ENCODE measurements at places on chromosomes 7 and 10.
A peak's percentile ranks its signal among the peaks of the same experiment; 100 is the strongest.

- DNase-seq = no peak
These were observed 407.7 kb downstream of the SH2D4B start for GRCh38 chr10:80945264-80945880.

DNA sequence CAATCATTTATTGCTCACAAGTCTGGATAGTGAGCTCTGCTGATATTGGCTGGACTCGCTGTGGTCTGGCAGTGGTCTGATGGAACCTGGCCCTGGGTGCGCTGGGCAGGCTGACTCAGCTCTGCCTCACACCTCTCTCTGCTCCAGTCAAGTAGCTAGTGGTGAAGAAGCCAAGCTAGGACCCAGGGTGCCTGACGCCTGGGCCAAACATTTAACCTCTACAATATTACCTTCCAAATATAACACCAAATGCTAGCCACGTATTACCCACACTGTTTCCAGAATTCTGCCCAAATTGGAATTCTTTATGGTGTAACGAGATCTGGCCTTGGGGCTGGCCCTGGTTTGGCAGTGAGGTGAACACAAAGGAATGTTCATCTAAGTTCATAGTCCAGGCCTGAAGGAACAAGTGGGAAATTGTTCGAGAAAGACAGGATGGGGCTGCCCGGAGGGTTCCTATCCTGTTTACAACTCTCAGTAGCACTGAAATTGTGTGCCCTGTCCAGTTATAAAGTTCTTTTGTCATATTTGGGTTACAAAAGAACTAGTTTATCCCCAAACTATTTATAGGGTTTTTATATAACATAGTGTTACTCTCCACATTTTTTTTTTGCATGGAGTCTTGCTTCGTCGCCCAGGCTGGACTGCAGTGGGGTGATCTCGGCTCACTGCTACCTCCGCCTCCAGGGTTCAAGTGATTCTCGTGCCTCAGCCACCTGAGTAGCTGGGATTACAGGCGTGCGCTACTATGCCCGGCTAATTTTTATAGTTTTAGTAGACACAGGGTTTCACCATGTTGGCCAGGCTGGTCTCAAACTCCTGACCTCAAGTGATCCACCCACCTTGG lies 16.3 kb downstream of the OR2AE1 start:
- DNase-seq = no peak

GRCh38 chr10:88598055-88598454 lies 11.5 kb downstream of the LIPJ start:
- no peak for DNase-seq

- DNase-seq = no peak
These were observed 281.9 kb downstream of the PRPF18 start for GRCh38 chr10:13868528-13869294.

DNA sequence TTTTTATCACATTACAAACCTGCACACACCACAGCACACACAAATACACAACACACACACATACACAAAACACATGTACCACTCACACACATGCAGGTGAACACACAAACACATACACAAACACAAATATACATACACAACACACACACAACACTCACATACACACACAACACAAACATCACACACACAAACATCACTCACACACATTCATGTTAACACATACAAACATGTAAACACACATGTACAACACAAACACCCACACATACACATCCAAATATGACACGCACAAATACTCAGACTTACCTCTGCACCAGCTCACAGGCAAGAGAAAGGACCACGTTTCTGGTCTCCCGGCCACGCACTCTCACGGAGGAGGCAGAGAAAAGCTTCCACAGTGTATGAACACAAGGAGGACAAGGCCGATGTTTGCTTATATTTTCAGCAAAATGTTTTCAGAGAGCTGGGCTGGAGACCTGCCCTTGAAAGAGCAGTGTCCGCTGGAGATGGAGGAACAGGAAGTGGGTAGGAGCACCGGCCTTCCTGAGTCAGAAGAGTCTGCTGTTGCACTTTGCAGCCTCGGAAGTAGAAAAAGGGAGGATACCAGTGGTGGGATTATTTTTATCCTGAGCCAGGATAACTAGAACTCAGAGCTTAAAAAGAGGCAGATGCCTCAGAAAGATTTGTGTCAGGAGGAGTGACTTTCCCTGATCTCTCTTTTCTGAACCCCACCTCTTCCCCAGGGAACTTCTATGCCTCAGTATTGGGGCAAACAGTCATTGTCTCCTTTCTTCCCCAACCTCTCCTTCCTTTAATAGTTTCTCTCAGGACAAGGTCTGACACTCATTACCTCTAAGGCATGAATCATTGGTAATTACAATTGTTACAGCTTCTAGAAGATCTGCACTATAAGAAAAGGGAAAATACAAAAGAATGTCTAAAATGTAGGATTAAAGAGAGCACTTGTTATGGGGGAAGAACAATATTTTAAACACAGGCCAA lies at the start of gene GIMAP6:
TSS of gene GIMAP6 (minus strand) at position 520 of the 999 bp plus-strand sequence. CDS start 2,243 bp downstream, outside the sequence.
- DNase-seq = no peak

DNA sequence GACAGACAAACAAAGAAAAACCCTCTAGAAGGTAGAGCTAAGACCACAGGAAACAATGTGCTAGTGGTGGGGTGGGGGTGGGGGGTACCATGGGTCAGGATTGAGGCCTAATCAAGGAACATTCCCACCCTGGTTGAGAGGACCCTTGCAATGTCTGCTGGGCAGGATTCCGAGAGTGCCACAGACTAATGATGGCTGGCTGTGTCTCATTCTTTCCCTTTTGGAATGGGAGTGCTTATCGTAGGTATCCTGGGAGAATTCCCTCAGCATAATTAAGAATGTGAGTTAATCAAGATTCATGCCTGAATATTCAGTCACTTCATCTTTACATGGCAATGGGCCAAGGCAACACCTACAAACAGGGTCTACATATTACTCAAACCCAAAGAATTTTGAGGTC lies 14.7 kb upstream of the MTPN start:
- no peak for DNase-seq

DNA sequence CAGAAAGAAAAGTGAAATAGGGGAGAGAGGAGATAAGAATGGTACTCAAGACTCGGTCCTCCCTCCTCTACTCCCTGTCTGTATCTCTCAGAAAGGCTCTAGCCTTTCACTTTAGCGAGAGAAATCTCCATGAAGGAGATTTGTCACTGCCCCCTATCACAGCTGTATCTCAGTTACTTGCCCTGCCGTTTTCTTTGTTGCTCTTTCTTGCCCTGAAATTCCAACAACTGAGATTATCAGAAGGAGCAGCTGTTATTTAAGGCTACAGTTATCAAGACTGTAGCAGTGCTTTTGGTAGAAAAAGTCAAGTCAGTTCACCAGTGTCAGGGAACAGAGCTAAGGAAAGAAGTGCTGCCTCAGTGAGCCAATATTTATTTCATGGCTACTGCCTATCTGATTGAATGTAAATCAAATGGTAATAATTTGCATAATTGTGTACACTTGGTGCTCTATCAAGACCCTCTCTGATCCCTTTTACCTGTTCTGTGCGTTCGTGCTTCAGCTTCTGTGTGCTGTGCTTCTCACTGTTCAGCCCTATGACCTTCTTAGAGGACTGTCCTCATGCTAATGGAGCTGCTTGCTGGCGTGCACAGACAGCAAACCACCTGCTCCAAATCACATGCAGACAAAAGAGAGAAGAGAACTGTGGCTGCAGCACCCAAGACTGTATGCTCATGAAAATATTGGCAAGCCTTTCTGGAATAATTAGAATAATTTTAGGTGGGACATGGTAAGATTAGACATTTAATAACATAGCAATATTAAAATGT lies 180.2 kb upstream of the FAM3C start:
- no peak for DNase-seq

- no peak for DNase-seq
These were observed 160.6 kb downstream of the GRK5 start for GRCh38 chr10:119367841-119368549.

DNA sequence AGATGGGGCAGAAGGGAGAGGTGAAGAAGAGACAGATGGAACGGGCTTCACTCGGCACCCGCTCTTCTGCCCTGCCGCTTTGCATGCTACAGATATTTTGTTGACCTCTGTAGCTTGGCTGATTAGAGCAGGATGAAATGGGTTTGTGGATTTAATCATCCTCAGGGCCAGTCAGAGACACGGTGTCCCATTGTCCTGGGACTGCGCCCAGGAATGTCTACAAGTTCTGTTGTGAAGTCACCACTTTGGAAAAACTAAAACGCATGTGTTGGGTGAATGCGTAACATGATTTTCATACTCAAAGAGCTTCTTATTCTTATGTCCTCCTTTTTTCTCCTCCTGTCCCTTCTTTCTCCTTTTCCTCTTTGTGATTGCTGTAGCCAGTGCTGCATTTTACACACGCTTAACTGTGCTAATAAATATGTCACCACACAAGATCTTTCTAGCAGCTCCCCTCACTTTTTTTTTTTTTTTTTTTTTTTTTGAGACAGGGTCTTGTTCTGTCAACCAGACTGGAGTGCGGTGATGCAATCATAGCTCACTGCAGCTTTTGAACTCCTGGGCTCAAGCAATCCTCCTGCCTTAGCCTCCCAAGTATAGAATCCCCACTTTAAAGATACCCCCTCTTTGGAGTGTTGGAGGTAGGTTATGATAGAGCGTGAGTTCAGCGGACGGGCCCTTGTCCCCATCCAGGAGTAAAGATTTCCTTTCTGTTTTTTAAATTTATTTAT lies 3.4 kb downstream of the CPA4 start:
- DNase-seq = no peak

GRCh38 chr7:119392-120163 lies 72.8 kb upstream of the FAM20C start:
- no peak for DNase-seq

DNA sequence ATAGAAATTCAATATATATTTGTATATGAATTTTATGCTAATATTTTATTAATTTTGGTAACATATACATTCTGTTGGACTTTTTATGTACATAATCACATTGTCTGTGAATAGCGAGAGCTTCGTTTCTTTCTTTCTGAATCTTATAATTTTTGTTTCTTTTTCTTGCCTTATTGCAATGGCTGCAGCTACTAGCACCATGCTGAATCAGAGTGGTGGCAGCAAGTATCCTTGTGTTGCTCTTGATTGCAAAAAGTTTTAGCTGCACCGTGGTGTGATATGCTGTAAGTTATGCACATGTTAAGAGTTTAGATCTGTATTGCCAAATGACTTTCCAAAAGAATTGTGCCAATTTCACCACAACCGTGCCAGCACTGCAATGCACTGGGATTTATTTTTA lies 32.6 kb downstream of the ELFN1 start:
- no peak for DNase-seq

DNA sequence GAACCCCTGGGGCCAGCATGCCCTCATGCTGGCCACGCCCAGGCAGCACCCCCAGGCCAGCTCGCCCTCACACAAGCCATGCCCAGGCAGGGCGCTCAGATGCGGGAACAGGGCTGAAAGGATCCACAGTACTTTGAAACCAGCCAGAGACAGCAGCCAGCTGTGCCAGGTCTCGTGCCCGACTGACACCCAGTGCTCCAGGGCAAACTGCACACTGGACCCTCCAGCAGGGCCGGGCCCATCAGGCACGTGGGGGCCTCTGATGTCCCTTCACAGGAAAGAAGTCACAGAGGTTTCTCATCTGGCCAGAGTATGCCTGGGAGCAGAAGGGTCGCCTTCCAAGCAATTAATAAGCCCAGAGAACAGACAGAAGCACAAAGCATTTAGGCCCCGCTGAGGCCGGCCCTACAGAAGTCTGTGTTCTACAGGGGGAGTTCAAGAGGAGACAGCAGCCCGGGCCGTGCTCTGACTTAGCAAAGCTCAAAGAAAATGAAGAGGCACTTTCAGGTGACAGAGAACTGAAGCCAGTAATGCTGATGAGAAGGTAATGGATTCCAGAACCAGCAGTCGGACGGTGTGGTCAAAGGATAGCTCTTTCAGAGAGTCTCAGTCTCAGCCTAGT lies 21.4 kb downstream of the MAD1L1 start:
- no peak for DNase-seq

DNA sequence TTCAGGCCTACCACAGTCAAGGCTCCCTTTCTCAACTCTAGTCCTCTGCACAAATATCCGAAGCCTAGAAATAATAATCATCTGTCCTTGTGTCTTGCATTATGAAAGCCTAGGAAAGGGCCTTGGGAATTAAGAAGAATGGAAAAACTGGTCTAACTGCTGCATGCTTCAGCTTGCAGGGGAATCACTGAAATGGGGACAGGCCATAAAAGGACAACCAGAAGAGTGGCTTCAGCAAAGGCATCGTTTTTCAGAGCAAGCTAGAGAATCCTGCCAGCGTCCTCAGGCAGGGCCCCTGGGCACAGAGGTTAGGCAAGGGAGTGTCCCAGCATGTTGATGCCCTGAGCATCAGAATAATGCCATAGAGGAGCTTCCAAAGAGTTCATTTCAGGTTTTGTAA lies 13.2 kb downstream of the ERVW-1 start:
- DNase-seq = no peak

- DNase-seq = no peak
These were observed 53.1 kb downstream of the OSBPL3 start for GRCh38 chr7:24926623-24927524.

GRCh38 chr10:100883312-100883821 lies 29.4 kb upstream of the SLF2 start:
- peak; percentile 23 for DNase-seq

DNA sequence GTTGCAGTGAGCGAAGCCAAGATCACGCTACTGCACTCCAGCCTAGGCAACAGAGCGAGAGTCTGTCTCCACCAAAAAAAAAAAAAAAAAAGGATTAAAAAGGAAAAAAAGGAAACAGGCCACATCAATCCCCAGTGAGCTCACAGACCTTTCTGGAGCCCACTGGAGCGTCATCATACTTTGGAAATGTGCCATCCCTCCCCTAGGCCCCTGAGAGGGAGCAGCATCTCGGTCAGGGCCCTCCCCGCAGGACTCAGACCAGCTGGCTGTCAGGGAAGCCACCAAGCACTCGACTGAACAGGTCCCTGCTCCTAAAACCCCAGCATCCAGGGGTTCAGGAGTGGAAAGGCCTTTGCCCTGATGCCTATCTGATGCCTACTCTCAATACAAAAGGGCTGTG lies 97.9 kb upstream of the SH2B2 start:
- peak; percentile 30 for DNase-seq

DNA sequence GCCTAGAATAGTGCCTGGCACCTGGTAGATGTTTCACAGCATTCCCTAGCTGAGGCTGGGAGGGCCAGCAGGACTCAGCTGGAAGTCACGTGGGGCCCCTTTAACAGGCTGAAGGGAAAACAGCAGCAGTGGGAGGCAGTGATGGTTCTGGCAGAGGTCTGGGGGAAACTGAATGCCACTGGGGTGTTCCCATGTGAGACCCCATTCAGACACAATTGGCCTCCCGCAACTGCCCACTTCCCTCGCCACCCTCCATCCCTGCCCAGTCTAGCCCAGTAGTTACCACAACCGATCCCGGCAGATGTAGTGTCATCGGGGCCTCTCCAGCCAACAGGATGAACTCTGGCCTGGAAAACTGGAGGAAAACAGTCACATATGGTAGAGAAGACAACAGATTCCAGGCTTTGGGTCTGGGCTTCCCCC lies 38.3 kb downstream of the FRMPD2 start:
- no peak for DNase-seq

- DNase-seq = no peak
These were observed 121.8 kb upstream of the AFAP1L2 start for GRCh38 chr10:114526126-114526503.

GRCh38 chr7:86942995-86943394 lies 116.5 kb downstream of the ELAPOR2 start:
- no peak for DNase-seq

- DNase-seq = no peak
These were observed 64.6 kb downstream of the JCAD start for GRCh38 chr10:29994811-29995210.
